Stimulated activated CD4-positive, alpha-beta T cell treated with anti-CD3 and anti-CD28 coated beads, Interleukin-4, amount 100 ng/mL, for 4 hours (primary cell): ENCODE measurements at places on chromosomes 11 and 22.

- DNase-seq, result no peak
Observed at GRCh38 chr11:27205250-27205649, 157.8 kb downstream of the CCDC34 start.

DNA sequence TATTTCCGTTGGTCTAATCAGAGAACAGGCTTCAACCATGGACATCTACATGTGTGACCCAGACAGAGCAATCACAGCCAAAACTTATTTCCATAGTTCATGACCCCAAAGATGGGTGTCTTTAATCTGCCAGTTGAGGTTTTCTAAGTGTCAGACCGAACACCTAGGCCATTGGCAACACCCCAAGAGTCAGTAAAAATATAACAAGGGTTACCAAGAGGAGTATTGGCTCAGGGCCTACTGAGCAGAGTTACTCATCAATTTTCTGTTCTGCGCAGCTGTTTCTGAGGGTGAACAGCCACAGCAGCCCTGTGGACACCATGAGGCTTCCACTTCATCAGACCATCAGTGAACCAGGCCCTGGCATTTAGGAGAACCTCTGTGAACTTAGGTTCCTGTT is 18.8 kb downstream of the GUCD1 start:
- DNase-seq, result no peak

DNA sequence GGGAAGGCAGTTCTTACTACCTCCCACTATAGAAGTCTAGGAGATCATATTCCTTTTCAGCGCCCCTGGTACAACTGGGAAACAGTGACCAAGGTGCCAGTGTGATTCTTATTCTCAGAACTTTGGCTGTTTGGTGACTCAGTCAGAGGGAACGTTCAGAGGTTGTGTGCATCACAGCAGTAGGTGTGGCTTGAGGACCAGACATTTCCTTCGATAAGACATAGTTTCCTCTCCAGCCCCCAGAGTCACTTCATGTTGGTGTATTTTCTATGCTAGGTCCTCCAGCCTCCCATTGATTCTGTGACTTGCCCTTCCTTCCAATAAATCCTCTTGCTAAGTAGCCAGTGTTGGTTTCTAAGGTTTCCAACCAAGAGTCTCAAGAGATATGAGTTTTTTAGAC is 171.9 kb upstream of the MPPED2 start:
- DNase-seq, result no peak

DNA sequence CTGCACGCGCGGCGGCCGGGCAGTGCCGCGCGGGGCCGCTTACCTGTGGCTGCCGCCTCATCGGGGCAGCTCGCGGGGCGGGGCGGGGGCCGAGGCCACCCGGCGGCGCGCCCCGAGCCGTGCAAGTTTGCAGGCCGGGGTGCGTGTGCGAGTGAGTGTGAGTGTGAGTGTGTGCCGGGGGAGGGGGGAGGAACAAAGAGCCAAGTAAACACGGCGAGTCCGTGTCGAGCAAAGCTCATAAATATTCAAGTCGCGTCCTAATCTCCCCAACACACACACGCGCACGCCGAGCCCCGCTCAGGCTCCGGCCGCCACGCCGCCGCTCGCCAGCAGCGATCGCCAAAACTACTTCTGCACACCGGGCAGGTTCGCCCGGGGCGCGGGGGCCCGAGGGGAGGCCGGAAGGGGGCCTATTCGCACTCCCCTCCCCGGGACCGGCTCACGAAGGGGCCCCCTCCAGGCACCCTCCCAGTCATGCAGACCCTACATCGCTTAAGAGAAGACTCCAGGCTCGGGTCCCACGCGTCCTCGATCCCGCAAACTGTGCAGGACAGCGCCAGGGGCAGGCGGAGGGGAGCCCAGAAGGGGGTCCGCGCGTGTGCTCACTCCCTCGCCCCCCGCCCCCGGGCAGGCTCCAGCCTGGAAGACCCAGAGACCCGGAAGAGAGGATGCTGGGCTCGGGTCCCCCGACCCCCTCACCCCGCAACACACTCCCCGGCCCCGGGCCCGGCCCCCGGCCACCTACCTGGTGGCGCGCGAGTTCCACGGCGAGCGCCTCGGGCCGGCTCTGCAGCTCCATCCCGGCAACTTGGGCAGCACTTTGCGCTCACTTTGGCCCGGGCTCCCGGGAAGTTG is 827 bp downstream of the PHF21B start:
- DNase-seq, result no peak
